AML-193 (cell line): ENCODE measurements at places on chromosomes 5 and 9.

- DNase-seq: no peak
These were observed 58.3 kb upstream of the ADAMTS2 start for GRCh38 chr5:179403426-179404147.

DNA sequence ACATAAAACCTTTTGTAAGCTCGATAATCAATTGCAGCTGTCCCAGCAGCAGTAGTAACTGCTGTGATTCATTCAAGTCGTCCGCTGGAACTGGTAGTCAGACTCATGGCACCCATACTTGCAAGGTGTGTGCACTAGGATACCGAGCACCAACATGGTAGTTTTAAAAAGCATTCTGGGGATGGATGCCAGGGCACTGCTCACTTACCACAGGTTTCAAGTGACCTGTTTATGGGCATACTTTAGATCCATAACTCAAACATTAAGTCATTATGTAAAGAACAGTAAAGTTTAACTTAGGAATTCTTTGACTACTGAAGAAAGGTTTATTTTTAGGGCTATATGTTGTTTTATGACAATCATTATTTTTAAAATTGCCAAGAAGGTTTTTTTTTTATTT is 2277.6 kb downstream of the MAT2B start:
- DNase-seq: no peak

DNA sequence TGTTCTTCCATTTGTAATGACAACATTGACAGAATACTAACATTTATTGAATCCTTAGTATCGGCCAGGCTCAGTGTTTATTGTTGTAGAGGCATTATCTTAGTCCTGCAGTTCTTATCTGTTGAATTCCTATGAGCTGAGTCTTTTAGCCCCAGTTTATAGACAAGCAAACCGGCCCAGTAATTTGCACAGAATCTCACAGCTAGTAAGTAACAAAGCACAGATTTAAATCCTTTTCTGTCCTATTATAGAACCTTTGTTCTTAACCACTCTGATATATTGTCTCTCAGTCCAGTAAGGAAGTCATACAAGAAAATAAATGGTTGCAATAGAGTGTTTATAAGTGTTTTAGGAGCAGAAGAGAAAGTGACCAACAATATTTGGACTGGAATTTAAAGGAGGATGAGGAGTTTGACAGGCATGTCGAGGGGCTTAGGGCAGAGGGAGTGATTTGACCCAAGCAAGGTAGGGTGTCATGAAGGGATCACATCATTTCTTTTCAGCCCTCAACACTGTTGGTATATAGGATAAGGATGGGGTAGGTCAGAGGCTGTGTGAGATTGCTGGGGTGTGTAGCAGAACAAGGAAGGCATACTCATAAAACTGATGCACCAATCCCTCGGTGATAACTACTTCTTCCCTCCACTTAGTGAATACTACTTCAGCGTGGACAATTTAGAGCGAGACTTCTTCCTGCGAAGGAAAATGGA is 39.5 kb downstream of the LARP1 start:
- DNase-seq: no peak

DNA sequence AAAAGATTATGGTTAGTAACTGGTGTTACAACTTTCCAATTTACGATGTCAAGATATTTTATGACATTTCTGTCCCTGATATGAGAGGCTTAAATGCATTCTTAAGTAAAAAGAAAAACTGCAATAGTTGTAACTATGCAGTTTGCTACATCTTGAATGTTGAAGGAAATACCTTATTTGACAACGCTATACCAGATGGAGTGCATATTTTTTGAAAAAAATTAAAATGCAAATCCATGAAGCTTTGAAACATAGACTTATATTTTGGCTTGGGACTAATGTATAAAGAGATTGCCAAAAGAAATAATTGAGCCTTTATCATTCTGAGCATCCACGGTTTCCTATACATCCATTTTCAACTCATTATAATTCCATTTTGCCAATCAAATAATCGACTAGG is 579.4 kb downstream of the TAF11L14 start:
- no peak for DNase-seq

- DNase-seq: no peak
These were observed 125.6 kb upstream of the SLCO6A1 start for GRCh38 chr5:102624405-102624804.

DNA sequence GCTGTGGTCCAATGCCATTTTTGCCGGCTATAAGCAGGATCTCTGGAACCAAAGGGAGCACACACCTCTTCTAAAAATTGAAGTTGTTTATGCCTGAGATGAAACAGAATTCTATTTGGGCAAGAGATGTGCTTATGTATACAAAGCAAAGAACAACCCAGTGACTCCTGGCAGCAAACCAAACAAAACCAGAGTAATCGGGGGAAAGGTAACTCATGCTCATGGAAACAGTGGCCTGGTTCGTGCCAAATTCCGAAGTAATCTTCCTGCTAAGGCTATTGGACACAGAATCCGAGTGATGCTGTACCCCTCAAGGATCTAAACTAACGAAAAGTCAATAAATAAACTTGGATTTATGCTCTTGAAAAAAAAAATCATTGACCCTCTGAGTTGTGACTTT is 178.7 kb downstream of the CEMIP2 start:
- DNase-seq: no peak

- DNase-seq: no peak
These were observed 19.7 kb downstream of the ANXA2R start for GRCh38 chr5:43020399-43020746.

DNA sequence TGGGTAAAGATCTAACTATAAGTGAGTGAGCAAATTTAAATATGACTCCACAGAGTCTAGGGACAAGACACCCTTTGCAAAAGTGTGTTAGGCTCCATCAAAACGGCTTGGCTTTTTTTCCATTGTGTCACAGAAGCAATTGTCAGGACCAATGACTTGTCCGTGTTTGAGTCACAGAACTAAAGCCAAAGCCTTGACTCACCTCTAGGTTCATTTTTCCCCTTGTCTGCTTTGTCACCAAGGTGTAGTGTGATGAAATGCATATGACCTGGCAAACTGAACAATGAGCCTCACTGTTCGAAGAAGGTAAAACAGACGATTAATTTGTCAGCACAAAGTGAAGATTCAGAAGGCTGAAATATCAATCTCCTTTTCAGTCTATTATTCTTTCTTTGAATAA is 331.0 kb downstream of the GLIS3 start:
- no peak for DNase-seq

GRCh38 chr5:87754009-87754757 is 341.5 kb upstream of the CCNH start:
- no peak for DNase-seq

DNA sequence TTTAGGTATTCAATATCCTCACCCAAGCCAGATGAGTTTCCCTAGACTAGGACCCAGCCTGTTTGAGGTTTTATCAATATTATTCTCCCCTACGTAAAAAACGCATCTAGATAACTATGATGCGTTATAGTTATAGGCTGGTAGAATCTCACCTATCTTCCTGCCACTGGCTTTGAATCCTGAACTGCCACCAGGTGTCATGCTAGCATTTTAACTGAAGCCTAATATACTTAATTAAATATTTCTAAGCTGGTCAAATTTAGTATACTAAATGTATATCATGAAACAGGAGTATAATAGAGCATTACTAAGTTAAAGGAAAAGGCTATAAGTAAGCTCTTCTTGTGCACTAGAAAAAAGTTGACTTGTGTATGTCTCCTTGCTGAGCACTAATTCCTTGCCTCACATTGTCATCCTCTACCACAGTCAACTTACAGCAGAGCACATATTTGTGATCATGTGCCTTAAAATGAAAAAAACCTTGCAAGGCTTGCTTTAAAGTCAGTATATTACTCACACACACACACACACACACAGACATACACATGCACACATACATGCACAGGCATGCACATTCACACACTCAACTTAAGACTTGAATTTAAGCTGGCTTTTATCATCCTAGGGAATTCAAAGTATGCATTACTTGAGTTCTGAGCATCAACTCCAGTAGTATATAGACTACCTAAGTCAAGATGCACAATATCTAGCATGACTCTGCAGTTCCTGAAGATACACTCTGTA is 303.4 kb downstream of the ADGRV1 start:
- DNase-seq: no peak

- DNase-seq: no peak
These were observed 231.4 kb upstream of the TRPM3 start for GRCh38 chr9:71352837-71353236.

- DNase-seq: no peak
These were observed 147.6 kb upstream of the SPRY4 start for GRCh38 chr5:142472306-142472951.

- no peak for DNase-seq
These were observed 11.8 kb downstream of the FXN start for GRCh38 chr9:69047371-69047770.

DNA sequence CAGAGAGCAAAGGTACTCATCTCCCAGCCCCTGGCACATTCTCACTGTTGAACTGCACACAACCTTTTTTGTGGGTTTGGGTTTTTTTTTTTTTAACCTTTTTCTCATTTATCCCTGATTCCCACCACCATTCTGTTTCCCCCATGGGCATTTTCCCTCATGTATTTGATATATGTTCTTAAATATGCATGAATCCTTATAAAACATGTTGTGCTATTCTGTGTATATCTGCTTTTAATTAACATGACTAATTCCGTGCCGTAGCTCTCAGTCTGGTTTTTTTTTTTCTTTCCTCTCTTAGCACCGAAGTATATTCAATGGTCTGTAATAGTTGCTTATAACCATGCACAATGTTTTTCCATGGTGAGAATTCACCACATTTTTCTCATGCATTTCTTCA is 204.5 kb downstream of the RGS3 start:
- DNase-seq: no peak

DNA sequence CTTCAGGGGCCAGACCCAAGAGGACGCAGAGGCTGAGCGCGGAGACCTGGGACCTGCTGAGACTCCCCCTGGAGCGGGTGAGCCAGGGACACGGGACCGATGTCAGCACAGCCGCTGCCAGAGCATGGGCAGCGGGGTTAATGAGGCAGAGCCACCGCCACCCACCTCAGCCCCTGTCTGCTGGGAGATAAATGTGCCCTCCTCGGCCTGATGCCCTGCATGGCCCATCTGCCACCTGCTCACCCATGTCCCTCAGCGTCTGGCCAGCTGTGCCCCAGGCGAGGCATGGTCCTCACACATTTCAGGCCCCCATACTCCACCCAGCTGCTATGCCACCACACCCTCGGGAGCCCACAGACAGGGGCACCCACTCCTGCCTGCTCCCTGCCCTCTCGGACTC is 14.9 kb downstream of the DNLZ start:
- no peak for DNase-seq

DNA sequence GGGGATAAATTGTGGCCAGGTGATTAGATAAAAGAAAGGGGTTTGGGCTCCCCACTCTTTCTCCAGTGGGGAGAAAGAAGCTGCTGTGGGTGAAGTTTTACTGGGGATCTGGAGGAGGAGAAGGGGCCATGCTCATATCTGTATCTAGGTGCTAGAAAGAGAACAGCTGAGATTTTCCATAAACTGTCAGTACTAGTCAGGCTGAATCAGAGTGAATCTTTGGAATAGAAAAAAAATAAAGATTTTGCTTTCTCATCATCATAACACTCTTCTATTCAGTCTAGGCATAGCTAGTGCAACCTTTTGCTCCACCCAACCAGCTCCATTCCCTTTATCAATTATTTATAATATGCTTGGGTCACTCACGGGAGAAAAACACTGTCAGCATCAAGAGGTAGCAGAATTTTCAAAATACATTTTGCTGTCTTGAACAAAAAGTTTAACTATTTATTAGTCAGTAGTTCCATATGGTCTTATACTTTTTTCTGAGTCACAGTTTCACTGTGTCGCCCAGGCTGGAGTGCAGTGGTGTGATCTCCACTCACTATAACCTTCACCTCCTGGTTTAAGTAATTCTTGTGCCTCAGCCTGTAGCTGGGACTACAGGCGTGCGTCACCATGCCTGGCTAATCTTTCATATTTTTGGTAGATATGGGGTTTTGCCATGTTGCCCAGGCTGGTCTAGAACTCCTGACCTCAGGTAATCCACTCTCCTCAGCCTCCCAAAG is 21.3 kb upstream of the ERMP1 start:
- DNase-seq: no peak

- DNase-seq: no peak
These were observed 5.4 kb downstream of the LSM11 start for GRCh38 chr5:157748760-157749461.

GRCh38 chr9:89891591-89892304 is 286.9 kb downstream of the GADD45G start:
- DNase-seq: no peak

- no peak for DNase-seq
These were observed 485.2 kb upstream of the KIF2A start for GRCh38 chr5:61820836-61821235.

DNA sequence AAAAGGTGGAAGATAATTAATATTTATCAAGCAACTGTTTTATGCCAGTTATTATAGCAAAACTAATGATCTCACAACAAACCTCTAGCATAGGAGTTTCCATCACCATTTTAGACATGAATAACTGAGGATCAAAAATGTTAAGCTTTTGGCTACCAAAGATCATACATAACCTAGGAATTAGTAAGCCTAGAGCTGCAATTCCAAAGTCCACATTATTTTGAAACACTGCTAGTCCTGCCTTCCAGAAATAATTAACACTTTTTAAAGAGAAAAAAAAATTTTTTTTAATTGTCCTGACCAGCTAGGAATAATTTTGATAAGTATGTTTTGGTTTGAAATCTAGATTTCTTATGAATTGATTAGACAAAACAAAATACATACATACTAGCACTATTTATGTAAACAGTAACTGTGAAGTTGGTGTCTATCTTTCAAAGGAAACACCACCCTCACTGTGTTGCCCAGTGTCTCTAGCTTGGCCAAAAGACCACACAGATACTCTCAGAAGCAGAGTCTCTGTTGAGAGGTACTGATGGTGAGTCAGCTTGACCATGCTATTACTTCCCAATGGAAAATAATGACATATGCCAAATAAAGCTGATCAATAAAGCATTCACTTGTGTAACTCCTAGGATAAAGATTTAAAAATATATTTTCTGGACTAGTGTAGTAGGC is 422.4 kb downstream of the CCDC171 start:
- DNase-seq: no peak

- DNase-seq: no peak
These were observed 59.6 kb downstream of the C9orf152 start for GRCh38 chr9:110148384-110148783.

- no peak for DNase-seq
These were observed 86.3 kb upstream of the MELK start for GRCh38 chr9:36486329-36486932.

- peak; percentile 56 for DNase-seq
These were observed 76.0 kb downstream of the ARL15 start for GRCh38 chr5:54234304-54234933.

- DNase-seq: no peak
These were observed 45.6 kb downstream of the TLE4 start for GRCh38 chr9:79617395-79617794.

DNA sequence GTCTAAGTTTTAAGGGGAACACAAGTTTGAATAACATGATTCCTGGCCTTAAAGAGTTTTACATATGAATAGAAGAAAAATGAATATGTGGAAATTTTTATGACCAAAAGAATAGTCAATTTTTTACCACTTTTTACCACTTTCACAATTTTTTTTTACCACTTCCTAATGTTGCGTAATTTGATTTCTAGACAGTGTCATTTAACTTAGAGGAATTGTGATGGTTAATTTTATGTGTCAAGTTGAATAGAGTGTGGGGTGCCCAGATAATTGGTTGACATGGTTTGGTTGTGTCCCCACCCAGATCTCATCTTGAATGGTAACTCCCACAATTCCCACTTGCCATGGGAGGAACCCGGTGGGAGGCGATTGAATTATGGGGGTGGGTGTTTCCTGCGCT is 416.6 kb downstream of the KIF4B start:
- DNase-seq: no peak
